Muscle of leg (tissue), 16 donors: ENCODE measurements at places on chromosomes 5 and 9. TPM values are rescaled to one million over a fixed set of nuclear protein-coding genes. Genes with fewer than 3 reads are reported as not detected.
A peak's percentile ranks its signal among the peaks of the same experiment; 100 is the strongest.

DNA sequence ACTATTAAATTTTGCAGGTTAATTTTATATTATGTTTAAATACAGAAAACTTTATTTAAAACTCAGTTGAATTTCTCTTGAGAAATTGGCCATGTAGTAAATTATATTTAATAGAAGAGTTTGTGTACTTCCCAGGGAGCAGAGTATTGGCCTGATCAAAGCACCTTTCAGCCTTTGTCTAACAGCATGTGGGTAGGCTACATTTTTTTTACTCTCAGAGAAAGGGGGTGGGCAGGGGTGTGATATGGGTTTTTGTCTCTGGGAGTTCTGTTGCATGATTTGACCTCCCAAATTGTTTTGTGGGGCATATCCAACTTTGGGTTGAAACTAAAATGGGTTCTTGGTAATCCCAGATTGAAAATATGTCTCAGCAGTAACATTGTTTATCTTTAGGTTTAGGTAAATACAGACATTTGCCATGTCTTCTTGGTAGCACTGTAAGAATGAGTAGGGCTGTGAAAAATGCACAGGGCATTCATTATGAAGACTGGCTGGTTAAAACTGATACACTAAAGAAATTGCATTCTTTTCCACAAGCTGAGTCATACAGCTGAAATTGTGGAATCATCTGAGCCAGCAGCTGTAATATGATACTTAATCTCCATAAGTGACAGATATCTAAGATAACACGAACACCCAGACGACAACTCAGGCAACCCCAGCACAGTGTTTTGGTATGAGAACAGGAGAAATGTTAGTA lies 75.4 kb upstream of the CDKN2B start:
- no peak for DNase-seq

Gene C9
- 0.22 TPM for total RNA-seq

Gene HMMR
- 10.8 TPM for total RNA-seq

GRCh38 chr5:112210430-112211005 lies 208.6 kb downstream of the EPB41L4A start:
- DNase-seq, result peak; percentile 58

Gene NSG2
- total RNA-seq, result 0.18 TPM

DNA sequence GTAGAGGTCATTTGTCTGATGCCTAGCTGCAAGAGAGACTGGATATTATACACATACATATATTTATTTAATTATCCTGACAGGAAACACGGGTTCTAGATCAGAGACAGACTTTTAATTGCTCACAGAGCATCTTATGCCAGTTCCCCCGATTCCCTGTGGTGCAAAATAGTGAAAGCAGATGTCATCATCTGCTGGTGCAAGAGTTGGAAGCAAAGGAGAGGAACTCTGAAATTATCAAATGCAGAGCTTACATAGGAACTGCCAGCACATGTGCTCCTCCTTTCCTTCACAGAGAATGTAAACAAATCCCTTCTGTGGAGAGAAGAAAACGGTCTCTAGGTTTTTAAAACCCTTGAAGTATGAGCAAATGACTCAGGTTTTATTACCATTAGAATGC lies 69.3 kb downstream of the DTWD2 start:
- DNase-seq, result peak; percentile 25

Gene SLC34A3
- total RNA-seq, result 0.04 TPM

- DNase-seq, result peak; percentile 87
These were observed 274.7 kb downstream of the CETN3 start for GRCh38 chr5:90134892-90135291.

DNA sequence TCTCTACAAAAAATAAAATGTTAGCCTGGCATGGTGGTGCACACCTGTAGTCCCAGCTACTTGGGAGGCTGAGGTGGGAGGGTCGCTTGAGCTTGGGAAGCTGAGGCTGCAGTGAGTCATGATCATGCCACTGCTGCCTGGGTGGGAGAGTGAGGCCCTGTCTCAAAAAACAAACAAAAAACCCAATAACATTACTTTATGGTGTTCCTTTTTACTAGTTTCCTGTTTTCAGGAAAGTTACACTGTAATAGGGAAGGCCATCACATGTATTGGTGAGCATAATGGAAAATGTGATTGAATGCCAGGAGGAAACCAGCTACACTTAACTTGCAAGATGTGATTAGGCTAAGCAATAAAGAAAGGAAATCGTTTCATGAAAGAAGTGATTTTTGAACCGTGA lies 42.7 kb downstream of the SV2C start:
- peak; percentile 20 for DNase-seq

- DNase-seq, result no peak
These were observed 48.7 kb upstream of the TGFBR1 start for GRCh38 chr9:99056186-99056585.

DNA sequence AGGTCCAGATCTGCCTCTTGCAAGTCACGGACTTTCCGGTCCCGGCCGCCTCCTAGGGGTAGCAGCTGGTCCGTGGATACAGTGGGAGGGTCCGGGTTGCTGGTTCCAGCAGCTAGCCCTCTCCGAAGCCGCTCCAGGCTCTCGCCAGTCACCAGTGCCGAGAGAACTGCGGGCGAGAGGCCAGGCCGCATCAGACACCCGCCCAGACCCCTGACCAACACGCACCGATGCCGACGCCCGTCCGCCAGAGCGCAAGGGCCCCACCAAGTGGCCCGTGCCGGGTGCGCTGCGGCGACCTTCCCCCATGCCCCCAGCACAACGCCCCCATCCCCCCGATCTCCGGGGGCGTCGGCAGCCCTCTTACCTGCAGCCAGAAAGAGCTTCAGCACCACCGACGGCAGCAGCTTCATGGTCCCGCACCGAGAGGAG lies 470 bp downstream of the HBEGF start:
- DNase-seq, result peak; percentile 73

Gene NR5A1
- not detected for total RNA-seq

- peak; percentile 67 for DNase-seq
These were observed 21.8 kb upstream of the RLN1 start for GRCh38 chr9:5361326-5362010.

- DNase-seq, result no peak
These were observed 1.6 kb downstream of the RAD23B start for GRCh38 chr9:107284636-107285035.

Gene SETD9
- 6.2 TPM for total RNA-seq

- DNase-seq, result no peak
These were observed 6.1 kb downstream of the FBXL17 start for GRCh38 chr5:108375768-108376167.

- DNase-seq, result no peak
These were observed 93.3 kb upstream of the PCSK5 start for GRCh38 chr9:75797085-75797580.

GRCh38 chr5:178582291-178582690 lies 7.9 kb downstream of the COL23A1 start:
- DNase-seq, result no peak

DNA sequence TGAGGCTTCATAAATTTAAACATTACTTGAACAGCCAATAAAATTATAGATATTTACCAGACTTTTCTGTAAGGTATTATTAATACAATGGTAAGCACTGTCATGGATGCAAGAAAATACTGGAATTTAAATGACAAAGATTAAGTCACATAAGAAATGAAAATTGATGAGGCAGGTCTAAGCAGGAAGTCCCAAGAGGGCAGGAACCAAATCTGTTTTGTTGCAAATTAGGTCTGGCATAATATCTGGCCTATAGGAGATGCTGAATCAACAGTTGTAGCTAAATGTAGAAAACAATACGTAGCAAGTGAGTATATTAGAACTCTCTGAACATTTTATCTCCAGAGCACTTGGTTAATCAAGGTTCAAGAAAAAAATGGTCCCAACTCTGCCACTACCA lies 142.5 kb downstream of the EBF1 start:
- DNase-seq, result no peak

- no peak for DNase-seq
These were observed 22.3 kb downstream of the ATPSCKMT start for GRCh38 chr5:10227379-10227778.

Gene HRH2
- total RNA-seq, result 0.35 TPM

Gene ARSI
- total RNA-seq, result 6.8 TPM

Gene CD14
- 32.1 TPM for total RNA-seq

Gene FBXW11
- total RNA-seq, result 45.4 TPM

DNA sequence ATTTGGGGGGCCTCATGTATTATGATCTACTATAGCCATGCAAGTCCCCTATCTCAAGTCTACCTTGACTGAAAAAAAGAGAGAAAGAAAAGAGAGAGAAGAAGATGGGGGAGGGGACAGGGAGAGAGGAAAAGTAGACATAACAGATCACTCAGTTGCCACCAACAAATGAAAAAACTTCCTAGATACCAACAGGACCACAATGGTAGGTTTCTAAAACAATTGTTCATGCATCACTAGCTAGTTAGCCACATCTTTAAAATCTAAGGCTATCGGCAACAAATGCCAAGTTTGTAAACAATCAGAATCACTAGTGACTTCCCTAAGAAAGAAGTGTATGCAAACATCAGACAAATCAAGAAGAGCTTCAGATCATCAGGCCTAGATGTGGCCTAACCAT lies 328.2 kb downstream of the BNC2 start:
- peak; percentile 33 for DNase-seq

DNA sequence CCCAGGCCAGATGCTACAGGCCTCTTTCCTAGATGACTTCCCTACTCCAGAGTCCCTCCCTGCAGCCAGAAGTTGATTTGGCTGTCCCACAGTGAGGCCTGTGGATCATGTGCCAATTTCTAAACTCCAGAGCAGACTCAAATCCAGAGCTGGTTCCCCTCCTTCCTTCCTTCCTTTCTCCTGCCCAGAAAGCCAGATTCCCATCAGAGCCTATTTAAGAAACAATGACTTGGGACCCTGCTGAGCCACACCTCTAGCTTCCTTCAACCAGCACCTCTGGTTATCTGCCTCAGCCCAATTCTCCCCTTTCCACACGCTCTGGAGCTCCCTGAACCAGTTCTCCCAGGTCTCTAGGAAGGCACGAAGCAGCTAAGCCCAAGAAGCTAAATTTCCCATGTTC lies 7.2 kb downstream of the FAM219A start:
- peak; percentile 41 for DNase-seq

- peak; percentile 22 for DNase-seq
These were observed 28.9 kb downstream of the ZNF169 start for GRCh38 chr9:94287877-94288513.

Gene ZDHHC11
- 2.8 TPM for total RNA-seq

Gene TAS2R1
- not detected for total RNA-seq
